Melanocyte of skin (primary cell): ENCODE measurements at places on chromosomes 1 and 21. TPM values are rescaled to one million over a fixed set of nuclear protein-coding genes. Genes with fewer than 3 reads are reported as not detected.

Gene COL11A1
- 80.4 and 110 TPM in 2 replicates for total RNA-seq

Gene NPR1
- under 0.01 and 0.31 TPM in 2 replicates for total RNA-seq

Gene PIGR
- total RNA-seq: not detected in 2 replicates

Gene S100A7
- not detected in 2 replicates for total RNA-seq

Gene CHI3L1
- total RNA-seq: not detected in 2 replicates

Gene PGBD5
- total RNA-seq: 3.6 and 4.8 TPM in 2 replicates

Gene KCNH1
- 10.7 and 40.0 TPM in 2 replicates for total RNA-seq
